ENCODE measurements at places on chromosomes 5 and 9.

DNA sequence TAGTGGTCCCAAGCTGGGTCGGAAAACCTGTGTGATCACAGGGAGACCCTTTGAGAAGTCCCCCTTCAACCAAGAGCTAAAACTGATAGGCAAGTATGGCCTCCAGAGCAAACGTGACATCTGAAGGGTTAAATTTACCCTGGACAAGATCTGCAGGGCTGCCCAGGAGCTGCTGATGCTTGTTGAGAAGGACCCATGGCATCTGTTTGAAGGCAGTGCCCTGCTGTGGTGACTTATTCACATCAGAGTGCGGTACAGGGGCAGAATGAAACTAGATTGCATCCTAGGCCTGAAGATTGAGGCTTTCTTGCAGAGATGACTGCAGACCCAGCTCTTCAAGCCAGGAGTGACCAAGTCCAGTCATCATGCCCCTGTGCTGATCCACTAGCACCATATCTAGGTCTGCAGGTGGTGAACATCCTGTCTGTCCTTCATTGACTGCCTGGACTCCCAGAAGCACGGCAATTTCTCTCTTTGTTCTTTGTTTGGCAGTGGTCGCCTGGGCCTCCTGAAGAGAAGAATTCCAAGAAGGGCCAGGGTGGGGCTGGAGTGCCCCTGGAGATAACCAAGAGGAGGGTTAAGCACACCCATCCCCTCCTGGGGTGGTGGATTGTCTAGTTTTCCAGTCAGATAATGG is 25.7 kb upstream of the CHD1 start:
- no peak for DNase-seq

DNA sequence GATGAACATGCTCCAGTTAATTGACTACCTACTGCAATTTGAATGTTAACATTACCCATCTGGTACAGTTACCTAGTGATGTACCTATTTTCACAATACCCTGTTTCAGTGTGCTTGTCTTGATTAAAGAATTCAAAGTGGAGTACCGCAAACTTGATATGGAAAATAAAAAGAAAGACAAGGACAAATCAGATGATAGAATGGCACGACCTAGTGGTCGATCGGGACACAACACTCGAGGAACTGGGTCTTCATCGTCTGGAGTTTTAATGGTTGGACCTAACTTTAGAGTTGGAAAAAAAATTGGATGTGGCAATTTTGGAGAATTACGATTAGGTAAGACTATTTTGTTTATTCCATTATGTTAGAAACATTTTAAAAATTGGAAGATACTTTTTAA is 33.5 kb downstream of the CSNK1G3 start:
- DNase-seq: no peak

DNA sequence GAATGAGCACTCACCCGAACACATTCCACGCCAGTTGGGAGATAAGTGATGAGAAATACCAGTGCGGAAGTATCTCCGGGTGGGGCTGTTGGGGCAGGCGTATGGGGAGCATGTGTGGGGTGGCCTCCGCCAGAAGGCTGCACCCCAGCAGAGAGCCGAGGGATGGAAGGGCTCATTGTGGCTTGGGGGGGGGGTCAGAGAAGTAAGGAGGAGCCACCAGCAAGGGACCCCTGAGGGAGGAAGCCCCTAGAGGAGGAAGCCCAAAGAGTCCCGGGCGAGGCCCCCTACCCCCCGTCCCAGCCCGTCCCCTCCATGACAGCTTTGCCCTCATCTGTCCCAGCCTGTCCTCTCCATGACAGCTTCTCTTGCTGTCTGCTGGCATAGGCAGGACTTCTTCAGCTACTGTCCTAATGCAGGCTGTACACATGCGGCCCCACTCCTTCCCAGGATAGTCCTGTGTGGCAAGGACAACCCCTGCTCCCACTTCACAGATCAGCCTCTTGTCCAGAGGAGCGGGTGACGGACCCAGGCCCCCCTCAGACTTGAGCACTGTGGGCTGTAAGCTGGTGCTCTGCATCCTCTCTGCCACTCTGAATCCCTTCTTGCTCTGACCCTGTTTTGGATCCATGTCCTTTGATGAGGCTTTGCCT is 239.6 kb downstream of the CACNA1B start:
- no peak for DNase-seq

DNA sequence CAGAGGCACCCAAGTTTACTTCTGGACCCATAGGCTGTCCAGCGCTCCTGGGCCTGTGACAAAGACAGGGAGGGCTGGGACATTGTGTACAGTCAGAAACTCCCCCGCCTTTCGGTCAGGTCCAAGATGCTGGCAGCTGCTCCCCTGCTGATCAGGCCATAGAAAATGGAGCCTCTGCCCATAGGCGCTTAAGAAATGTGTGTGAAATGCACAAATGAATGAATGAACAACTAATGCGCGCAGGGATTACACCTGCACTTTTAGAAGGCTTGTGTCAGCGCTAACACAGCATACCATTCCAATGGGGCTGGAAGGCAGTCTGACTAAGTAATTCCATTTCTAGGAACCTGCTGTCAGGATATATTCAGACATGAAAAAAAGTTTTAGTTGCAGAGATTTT is 16.3 kb downstream of the PTPN3 start:
- no peak for DNase-seq

DNA sequence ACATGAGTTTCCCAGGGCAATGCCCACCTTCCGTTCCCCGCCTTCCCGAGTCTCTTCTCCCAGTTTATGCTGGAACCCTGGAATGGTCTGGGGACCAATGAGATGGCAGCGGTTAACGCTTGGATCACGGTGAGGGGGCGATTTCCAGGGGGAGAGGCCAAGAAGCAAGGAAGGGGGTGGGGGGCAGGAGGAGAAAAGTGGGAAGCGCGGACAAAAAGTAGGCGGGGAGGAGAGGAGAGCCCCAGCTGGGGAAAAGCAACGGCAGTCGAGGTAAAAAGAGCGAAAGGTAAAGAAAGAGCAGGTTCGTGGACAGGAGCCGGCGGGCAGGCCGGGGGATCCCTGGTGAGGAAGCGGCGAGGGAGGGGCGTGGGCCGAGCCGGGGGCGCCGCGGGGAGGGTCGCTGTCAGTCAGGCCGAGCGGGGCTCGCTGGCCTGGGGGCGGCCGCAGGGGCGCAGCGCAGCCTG is 508 bp upstream of the SNCAIP start:
- peak; percentile 25 for DNase-seq

DNA sequence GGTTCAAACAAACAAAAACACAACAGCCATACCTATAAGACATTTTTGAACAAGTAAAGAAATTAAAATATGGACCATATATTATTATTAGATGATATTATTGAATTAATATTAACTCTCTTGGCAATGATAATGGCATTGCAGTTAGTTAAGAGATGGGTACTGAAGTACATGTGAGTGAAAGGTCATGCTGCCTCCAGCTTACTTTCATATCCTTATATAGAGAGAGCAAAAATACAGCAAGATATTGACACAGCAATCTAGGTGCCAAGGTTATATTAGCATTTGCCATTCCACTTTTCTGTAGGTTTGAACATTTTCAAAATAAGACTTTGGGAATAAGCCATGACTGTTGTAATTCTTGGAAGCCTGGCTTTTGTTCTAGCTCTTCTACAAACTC is 6.1 kb downstream of the TNFSF8 start:
- no peak for DNase-seq

DNA sequence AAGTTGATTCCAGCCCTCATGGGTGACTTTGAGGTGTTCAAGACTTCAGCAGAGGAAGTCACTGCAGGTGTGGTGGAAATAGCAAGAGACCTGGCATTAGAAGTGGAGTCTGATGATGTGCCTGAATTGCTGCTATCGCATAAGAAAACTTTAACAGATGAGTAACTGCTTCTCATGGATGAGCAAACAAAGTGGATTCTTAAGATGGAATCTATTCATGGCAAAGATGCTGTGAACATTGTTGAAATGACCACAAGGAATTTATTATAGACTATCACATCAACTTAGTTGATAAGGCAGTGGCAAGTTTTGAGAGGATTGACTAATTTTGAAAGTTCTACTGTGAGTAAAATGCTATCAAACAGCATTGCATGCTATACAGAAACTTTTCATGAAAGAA is 17.1 kb upstream of the POU4F3 start:
- no peak for DNase-seq

- no peak for DNase-seq
These were observed 4.1 kb upstream of the SCAI start for GRCh38 chr9:125147401-125147951.

DNA sequence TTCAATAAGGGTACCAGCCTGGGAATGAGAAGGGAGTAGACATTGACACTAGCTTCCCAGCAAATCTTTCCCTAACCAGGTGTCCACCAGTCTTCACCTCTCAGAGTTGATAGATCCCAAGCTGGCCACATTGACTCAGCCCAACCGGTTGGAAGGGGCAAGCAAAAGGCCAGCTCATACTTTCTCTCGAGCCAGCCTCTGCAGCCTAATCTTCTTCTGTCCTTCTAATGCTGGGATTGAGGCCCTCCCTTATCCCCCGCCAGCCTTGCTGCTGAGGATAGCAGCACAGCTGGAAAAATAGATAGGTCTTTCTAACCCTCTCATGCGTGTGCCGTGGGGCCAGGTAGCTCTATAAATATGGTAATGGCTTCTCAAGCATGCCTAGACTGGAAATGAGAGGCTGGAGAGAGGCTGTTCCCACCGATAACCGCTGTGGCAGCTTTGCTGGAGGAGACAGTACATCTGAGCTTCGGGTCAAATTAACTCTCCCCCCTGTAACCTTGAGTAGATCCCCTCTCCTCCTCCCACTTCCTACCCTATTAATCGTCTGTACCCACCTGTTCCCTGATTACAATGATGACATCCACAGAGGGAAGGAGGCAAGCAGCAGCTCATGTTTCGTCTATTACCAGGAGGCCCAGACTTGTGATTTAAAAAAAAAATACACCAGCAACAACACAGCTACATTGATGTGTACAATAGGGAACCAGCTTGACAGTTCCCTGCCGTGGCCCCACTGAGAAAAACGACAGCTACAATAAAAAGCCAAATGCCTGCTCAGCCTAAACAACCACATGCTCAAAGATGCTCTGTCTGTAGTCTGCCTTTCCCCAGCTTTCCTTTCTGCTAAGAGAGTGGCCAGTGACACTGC is 219.9 kb upstream of the BRINP1 start:
- DNase-seq: no peak

- no peak for DNase-seq
These were observed 21.2 kb downstream of the DAPK1 start for GRCh38 chr9:87518702-87519335.

- peak; percentile 20 for DNase-seq
These were observed 123.4 kb downstream of the ARL15 start for GRCh38 chr5:54186912-54187445.

- no peak for DNase-seq
These were observed 133.3 kb downstream of the FAM174A start for GRCh38 chr5:100668511-100668910.

DNA sequence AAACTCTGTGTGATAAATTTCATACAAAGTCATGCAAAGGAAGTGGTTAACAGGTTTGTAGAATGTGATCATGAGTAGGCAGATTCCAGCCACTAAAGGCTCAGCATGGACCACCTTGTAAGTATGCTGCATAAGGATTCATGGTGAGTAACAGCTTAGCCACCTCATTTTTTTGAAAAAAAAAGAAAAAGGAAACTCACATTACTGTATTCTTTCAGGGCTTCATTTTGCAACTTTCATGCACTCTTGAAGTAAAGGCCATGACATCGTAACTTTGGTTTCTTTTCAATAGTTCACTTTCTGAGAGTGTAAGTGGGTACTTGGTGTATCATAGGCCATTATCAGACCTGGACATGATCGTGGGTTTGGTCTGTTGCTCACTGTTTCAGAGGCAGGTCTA is 175.1 kb downstream of the PCSK1 start:
- DNase-seq: no peak

GRCh38 chr5:126640866-126641265 is 40.1 kb downstream of the PHAX start:
- DNase-seq: no peak

- DNase-seq: no peak
These were observed 2.7 kb downstream of the MATR3 start for GRCh38 chr5:139296198-139296597.

- no peak for DNase-seq
These were observed 2.7 kb downstream of the LARP1 start for GRCh38 chr5:154757814-154758406.

DNA sequence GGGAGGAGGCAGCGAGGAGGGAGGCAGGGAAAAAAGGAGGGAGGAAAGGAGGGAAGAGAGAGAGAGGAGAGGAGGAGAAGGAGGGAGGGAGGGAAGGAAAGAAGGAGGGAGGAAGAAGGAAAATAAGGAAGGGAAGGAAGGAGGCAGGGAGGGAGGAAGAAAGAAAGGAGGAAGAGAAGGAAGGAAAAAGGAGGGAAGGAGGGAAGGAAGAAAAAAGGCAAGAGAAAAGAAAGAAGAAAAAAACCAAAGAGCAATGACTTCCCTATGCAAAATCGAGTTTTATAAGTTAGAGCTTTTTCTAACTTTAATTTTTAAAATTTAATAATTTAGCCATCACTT is 413 bp upstream of the GFI1B start:
- no peak for DNase-seq

GRCh38 chr5:139649082-139649991 is 1.2 kb downstream of the CXXC5 start:
- no peak for DNase-seq

- DNase-seq: peak; percentile 42
These were observed 86.9 kb downstream of the NUDT12 start for GRCh38 chr5:103475629-103476240.

DNA sequence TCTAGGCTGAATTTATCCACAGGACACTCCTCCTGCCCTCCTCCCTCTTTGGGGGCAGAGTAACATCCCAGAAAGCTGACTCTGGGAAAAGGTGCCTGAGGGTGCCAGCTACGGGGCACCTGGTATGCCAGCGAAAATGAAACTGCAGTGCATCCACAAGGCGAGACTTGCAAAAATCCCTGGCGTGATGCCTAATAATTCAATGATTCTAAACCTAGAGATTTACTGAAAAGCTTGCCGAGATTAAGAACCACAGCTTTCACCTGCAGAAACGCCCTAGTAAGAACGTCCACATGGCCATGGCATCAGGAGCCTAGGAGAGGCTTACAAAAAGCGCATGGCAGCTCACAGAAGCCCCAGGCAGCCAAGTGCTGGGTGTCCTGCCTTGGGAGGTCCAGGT is 20.9 kb downstream of the CCNJL start:
- no peak for DNase-seq

GRCh38 chr9:95363051-95363841 is 45.7 kb upstream of the FANCC start:
- DNase-seq: peak; percentile 58

DNA sequence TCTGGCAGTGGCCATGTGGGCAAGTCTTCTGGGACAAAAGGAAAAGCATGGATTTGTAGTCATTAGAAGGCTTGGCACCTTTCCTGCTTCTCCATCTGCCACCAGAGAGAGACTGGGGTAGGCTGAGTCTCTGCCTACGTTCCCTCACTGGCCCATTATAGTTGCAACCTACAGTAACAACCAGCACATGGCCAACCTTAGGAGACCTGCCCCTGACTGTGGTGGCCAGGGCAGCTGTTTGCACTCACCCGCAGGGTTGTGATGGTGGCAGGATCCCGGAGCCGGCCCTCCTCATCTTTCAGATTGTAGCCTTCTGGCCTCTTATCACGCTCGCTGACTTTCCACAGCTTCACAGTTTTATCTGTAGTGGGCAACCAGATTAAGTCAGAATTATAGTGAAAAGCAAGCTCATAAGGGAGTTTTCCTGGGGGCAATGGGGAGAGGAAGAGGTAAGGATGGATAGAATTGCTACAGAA is 174.9 kb upstream of the GPR151 start:
- DNase-seq: peak; percentile 85
